Thyroid gland (tissue), 4 donors: ENCODE measurements at places on chromosomes 5 and 9. TPM values are rescaled to one million over a fixed set of nuclear protein-coding genes. Genes with fewer than 3 reads are reported as not detected.

Gene BHMT2
- total RNA-seq: 80.3 TPM

Gene C5orf58
- not detected for total RNA-seq

Gene ZNF300
- total RNA-seq: 8.2 TPM

Gene ACTBL2
- 0.59 TPM for total RNA-seq

Gene MYO10
- total RNA-seq: 84.2 TPM

Gene ZNF462
- 42.1 TPM for total RNA-seq

Gene FBLL1
- total RNA-seq: not detected

Gene SEMA5A
- total RNA-seq: 8.4 TPM

- no peak for DNase-seq
Measured at GRCh38 chr5:1535646-1536045, 11.9 kb upstream of the LPCAT1 start.

DNA sequence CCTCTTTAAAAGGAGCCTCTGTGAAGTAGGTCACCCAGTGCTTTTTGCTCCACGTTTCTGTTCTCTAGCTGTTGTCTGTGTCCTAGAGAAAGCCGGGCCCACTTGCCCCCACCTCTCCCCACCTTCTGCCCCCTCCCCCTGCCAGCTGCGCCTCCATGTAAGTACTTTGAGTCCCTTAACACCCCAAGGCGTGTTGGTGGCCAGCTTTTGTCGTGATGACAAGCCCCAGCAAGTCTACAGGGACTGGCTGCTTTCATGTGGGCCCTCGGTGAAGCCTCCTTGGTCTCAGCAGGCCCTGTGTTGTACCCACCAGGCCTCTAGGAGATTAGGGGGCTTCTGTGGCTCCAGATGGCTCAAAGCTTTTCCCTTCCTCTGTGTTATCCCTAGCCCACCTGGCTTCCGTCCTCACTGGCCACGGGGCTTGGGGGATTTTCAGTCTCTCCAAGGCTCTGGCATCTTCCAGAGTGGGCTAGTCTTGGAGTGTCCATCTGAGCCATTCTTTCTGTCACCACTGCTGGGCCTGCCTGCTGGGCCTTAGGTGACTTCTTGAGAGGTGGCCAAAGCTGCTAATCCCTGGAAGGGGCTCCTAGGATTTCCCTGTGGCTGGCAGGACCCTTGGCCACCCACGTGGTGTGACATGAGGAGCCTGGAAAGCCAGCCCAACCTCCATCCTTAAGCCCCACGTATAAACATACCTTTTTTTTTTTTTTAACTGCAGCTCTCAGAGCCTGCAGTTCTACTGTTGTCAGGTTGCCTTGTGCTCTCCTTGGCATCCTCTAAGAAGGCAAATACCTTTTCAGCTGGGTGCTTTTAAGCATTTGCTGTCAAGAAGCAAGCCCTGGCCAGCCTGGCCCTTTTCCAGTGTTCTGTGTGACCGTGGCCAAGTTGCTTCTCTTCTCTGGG is 1.1 kb upstream of the NDST1 start:
- peak; percentile 95 for DNase-seq

DNA sequence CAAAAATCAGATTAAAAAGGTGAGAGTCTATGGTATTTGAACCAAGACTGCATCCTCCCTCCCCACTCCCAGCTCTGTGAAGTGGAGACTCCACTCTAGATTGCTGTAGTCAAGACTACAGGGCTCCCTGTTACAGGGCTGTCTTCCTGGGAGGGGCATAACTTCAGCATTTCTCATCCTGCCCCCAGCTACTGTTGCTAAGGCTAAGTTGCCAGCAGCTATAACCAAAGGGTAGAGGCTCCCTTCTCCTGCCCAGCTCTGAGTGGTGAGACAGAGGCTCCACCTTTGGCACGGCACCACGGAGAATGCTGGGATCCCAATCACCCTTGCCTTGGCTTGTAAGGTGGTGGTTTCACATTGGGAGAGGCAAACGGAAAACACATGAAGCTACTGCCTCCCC is 39.2 kb upstream of the GCNT4 start:
- no peak for DNase-seq

GRCh38 chr5:179624841-179625271 is 1.4 kb upstream of the HNRNPH1 start:
- DNase-seq: no peak

DNA sequence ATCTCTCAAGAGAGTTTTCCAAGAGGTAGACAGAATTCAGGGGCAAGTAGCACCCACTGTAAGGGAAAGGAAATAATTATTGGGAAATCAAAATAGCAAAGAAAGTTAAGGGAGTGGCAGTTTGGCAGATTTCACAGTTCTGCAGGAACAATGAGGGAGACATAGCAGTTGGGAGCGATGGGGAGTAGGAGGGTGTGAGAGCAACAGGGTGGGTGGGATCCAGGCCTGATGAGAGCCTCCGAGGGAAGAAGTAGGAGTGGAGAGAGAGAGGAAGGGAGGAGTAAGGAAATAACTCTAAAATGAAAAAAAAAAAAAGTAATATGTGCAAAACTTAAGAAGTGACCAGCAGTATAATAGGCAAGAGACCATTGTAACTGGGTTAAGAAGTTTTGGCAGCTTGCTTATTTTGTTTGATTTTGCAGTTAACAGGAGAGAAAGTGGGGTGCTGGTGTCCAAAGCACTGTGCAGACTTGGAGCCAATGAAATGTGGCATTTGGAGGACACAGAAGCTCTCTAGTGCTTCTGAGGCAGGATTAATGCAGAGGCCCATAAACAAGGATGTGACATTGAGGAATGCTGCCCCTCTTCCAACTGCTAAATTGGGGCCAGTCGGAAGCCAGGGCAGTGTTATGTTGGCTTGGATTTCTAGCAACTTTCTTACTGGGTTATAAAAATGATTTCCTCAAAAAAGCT is 10.2 kb downstream of the TNFAIP8 start:
- DNase-seq: peak; percentile 30

DNA sequence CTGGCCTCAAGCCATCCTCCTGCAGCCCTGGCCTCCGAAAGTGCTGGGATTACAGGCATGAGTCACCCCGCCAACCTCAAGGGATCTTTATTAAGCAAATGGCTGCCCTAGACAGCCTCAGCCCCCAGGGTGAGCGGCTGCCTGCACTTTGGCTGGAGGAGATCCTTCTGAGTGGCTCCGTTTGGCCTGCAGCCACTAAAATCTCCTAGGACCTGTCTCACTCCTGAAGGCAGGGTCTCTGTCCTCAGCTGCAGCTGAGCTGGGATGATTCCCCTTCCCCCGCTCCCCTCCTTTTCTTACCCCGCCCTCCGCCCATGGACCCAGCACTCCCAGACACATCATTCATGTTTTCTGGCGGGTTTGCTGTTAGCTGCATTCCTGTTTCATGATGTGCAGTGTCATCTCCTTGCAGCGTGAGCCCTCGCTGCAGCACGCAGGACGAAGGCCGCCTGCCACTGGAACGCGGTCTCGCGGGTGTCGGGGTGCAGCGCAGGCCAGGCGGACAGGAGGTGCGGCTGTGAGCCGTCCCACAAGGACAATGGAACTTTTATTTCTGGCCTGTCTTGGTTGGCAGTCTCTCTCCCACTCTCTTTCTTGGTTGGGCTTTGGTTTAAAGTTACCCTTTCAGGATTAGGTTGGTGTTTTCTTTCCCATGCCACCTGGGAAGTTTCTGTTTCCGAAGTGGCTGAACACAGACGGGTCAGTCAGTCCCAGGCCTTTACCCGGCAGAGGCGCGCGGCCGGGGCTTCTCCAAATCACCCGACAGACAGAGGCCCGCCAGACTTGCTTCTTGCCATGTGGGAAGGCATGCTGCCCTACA is 137.1 kb downstream of the FOXD1 start:
- DNase-seq: peak; percentile 63

DNA sequence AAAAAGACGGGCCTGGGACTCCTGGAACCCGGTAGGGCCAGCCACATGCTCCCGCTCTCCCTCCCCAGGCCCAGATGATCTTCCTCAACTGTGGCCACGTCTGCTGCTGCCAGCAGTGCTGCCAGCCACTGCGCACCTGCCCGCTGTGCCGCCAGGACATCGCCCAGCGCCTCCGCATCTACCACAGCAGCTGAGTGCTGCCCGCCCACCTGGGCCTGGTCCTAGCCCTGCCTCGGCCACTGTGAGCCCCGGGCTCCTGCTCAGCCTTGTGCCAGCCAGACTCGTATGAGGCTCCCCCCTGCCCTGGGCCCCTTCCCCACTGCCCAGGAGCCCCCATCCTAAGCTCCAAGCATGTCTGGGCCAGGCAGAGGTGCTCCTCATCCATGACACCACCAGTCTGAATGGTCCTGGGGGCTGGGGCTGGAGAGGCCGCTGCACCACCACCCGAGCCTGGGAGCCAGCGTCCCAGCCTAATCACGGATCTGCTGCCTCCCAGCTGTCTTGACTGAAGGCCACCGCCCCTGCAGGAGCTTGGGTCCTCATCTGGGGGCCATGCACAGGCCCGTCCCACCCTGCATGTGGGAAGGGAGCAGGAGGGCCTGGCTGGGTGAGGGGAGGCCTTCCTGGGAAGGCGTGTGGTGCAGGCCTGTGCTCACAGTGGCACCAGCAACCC is 51.5 kb downstream of the LRSAM1 start:
- no peak for DNase-seq

- no peak for DNase-seq
Measured at GRCh38 chr5:141636106-141636412, 590 bp downstream of the HDAC3 start.

GRCh38 chr5:39639618-39640089 is 214.9 kb upstream of the DAB2 start:
- DNase-seq: no peak

DNA sequence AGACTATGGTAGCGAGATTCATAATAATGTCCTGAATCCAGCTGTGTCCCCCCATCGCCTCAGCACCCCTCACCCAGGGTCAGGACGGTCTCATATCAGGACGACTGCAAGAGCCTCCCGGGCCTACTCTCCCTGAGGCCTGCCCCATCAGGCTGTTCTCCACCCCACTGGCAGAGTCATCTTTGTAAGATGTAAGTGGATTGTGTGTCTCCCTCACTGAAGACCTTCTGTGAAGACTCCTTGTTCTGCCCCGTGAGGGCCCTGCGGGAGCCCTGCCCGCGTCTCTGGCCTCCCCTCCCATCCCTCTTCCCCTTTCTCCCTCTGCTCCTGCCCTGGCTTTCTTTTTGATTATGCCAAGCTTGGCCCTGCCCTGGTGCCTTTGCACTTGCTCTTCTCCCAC is 43.9 kb upstream of the SAP30L start:
- DNase-seq: no peak

DNA sequence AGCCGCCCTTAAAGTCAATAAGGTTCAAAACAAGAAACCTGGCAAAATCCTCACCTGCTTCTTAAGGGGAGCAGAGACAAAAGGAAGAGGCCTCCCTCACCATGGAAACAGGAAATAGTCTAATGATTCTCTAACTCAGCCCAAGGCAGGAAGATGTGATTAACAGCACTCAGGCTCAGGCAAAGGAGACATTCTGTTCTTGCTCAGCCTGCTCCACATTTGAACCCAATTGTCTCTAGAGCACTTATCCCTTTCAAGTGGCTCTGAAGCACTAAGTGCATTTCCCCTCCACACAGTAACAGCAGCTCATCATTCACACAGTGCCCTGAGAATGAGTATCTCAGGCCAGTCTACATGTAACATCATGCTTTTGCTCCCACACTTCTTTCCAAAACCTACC is 72.3 kb downstream of the NIPSNAP3B start:
- DNase-seq: peak; percentile 49

GRCh38 chr5:50794812-50795211 is 128.4 kb downstream of the PARP8 start:
- DNase-seq: no peak

DNA sequence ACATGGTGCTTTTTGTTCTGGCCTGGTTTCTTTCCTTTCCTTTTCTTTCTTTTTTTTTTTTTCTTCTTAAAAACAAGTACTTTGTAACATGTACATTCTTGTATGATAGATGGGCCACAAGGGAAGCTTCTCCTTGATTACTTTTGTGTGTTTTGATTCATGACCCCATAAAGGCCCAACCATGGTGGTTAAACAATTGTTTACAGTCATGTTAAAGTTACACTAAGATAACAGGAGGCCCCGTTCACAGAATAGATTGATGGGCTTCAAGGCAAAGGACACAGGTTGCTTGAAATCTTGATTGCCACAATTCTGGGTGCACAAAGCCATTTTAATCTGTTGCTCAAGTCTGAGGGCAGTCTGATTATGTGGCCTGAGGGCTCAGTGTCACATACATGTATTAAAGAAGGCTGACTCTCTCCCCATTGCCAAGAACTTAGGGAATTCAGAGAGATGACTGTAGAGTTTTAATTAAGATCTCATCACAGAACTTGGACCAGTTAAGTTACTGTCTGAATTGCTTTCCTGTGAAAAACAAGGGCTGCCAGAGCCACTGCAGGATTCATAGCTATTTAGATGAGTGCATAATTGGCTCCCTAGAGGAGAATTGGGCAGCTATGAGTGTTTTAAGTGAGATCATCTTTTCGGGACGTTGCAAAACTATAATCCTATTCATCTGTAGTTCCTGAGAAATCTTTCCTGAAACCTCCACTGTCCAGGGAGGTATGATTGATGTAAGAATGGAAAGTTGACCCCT is 163.4 kb downstream of the TLE4 start:
- no peak for DNase-seq

DNA sequence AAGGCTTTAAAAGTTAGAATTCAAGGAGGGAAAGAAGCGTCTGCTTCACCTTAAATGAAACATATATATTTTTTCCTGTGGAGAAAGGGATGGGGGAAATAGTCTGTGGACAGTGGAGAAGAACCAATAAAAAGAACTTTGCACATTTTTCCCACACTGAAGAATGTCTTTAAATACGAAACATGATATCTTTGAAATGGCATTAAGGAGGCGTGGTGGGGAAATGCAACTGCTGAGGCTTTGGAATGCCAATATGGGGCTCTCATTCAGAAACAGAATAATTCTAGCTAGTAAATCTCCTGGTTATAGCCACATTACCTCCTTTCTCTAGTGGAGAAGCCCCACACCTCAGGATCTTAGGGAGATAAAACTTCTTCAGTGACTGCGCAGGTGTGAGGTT is 46.8 kb downstream of the TNC start:
- no peak for DNase-seq

DNA sequence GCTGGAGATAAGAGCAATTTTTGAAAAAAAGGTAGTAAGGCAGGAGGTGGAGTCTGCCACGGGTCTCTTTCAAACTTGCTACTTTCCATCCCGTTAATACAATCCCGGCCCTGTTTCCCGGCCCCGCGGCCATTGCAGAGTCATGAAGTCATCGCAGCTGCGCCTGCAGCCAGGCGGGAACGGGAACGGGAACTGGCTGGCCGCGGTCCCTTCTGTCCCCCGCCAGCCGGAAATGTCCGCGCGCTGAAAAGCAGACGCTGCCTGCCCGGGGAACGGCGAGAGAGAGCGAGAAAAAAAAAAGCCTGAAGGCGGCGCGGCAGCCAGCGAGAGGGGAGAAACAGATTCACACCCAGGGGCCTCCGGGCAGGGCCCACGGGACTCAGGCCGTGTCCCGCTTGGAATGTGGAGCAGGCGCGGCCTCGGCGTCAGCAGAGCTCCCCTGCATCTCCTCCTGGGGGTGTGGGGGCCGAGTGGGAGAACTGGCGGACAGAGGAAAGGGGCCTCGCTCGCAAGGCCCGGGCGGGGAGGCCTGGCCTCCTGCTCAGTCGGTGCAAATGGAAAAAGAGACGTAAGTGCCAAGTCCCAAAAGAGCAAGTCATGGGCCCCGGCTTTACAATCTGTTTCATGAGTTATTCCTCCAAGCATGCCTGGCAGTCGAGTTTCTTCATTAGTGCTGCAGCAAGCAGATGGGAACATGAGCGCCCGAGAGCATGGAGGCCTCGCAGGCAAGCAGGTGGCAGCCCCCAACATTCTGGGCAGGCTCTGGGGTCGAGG is 201.2 kb upstream of the GAS1 start:
- DNase-seq: peak; percentile 68

GRCh38 chr5:113578091-113578490 is 64.6 kb downstream of the YTHDC2 start:
- no peak for DNase-seq
